ENCODE measurements at places on chromosomes 12 and 14.

GRCh38 chr14:46250113-46250703 is 401.4 kb downstream of the RPL10L start:
- no peak for DNase-seq

- no peak for DNase-seq
These were observed 37.6 kb downstream of the BCL11B start for GRCh38 chr14:99234355-99234754.

DNA sequence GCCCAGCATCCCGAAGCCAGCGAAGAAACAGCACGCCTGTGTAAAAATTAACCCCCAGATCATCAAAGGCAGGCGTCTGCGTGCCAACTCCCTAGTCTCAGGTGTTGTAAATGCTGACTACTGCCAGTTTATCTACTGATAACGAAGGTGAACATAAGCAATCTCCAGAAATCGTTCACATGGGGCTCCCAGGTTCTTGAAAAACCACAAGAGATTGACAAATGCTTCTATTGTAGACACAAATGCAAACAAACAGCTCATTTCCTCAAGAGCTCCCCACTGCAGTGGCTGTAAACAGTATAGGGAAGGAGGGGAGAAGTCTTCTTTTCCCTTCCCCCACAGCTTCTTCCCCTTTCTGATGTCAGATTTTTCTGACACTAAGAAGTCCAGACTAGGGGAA is 5.3 kb upstream of the PLEKHG3 start:
- DNase-seq, result no peak

DNA sequence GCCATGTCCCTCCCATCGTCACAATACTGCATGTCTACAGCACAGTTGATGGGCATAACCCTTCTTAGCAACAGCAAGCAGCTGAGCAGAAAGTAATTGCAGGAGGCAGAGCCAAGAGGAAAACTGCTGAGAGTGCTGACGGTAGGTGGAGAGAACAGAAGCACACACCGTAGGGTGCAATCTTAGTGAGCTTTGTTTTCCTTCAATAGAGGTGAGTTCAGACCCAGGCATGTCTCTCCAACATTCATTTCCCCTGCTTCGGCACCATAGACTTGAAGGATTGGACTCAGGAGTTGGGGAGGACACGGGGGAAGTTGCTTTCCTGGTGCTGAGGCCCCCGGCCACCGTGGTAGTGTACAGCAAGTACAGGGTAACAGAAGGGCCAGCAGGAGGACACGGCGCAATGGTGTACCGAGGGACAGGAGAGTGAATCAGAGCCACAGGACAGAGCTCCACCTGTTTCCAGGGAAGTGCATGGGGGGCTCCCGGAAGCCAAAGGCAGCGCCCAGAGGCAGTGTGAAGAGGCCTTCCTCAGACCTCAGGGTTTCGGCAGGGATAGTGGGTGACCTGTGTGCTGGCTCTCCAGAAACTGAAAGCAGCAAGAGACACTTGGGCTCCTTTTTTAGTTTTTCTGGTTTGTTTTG is 36.3 kb upstream of the SINHCAF start:
- DNase-seq, result no peak

Measured in CD4-positive, alpha-beta T cell treated with Interleukin-12 subunit alpha and Interleukin-12 subunit beta, for 1 hour (primary cell).